Activated T-cell treated with anti-CD3 and anti-CD28 coated beads, Interleukin-2, amount 50 U/mL, for 72 hours (primary cell): ENCODE measurements at places on chromosomes 13 and 19.

GRCh38 chr19:29014857-29015436, 198.0 kb downstream of the UQCRFS1 start:
- no peak for DNase-seq

DNA sequence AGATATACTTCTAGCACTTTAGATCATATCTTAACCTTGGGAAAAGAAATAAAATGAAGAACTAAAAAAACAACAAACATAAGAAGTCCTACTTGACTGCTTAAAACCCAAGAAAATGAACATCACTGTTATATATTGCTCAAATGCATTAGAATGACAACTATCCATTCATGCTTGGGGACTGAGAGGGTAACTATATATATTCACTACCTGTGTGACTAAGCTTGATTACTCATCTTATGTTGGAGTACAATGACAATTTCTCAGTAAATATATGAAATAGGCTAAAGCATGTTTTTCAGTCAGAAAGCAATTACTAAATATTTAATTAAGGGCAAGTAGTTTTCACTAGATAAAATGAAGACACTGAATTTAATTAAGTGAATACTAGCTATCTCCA, 40.1 kb downstream of the ZC3H13 start:
- DNase-seq = no peak

GRCh38 chr19:43812688-43813087, 10.4 kb upstream of the LYPD5 start:
- no peak for DNase-seq

GRCh38 chr13:23673354-23673753, 103.1 kb downstream of the TNFRSF19 start:
- DNase-seq = no peak

DNA sequence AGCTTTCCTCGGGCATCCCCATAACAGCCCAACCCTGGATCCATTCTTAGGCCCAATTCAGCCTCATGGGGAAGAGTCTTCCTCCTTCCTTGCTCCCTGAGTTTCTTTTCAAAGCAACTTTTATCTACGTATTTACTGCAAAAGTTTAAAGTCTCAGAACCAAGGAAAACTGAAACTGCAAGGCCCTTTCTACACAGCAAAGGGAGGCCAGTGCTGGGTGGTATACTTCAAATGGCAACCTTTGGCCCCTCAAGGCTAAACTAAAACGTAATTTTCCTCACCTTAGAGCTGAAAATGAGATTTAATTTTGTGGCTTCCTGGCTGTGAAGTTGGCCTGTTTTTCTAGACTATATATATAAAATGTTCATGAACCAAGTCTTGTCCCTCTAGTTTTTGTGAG, 5.6 kb downstream of the CDX2 start:
- no peak for DNase-seq

- DNase-seq = peak; percentile 15
These were observed 287.0 kb downstream of the DCT start for GRCh38 chr13:94192431-94192975.

DNA sequence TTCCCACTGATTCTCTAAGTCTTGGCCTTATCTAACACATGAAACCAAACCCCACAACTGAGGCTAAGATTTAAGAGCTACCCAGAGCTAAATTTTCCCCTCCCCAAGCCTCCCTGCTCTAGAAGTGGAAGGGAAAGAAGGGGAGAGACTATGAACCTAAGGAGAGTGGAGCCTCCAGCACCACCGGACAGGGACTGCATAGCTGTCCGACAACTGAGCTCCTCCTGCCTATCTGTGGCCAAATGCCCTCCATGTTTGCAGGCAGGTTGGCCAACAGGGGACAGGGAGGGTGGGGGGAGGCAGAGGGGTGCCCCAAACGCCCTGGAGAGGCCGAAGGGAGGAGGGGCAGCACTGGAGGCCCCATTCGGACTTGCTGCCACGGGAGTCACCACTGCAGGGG, 6.0 kb upstream of the NAPA start:
- no peak for DNase-seq

DNA sequence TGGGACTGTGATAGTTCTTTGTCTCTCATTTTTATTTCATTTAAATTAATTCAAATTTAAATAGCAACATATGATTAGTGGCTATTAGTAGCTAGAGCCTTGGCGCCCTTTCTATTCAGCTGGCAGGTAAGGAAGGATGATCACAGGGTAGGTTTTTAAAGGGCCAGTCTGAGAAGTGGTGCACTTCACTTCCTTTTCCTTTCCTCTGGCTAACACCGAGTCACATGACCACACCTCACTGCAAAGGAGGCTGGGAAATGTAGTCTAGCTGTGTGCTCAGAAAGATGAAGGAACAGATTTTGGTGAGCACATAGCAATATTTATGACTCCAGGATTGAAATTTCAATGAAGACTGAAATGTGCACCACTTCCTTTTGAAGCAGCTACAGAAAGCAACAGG, 128.7 kb downstream of the TSHZ3 start:
- DNase-seq = peak; percentile 28

- no peak for DNase-seq
These were observed 161.0 kb downstream of the SLITRK6 start for GRCh38 chr13:85638265-85638664.

GRCh38 chr13:92197669-92198068, 799.2 kb downstream of the GPC5 start:
- DNase-seq = no peak
